ENCODE measurements at places on chromosomes 2 and 18. TPM values are rescaled to one million over a fixed set of nuclear protein-coding genes. Genes with fewer than 3 reads are reported as not detected.

SSB gene
- 141 TPM for total RNA-seq

DUSP2 gene
- total RNA-seq, result 1.4 TPM

- DNase-seq, result peak; percentile 56
Measured at GRCh38 chr2:213119061-213119809, 32.2 kb downstream of the IKZF2 start.

DNA sequence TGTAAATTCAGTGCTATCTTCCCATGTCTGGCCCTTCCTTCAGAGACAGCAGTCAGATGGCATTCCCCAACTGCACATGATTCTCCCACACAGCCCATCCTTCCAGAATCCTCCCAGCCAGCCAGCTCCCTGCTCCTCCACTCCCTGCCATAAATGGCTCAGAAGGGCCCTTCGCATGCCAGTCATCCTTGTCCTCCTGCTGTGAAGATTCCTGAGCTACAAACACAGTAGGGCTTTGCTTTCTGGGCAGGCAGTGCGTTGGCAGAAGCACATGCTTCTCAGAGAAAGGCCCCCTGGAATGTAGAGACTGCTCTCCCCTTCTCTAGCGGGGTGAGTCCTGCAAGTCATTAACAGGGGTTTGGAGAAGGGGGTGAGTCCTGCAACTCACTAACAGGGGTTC lies 71.9 kb downstream of the TEX51 start:
- DNase-seq, result no peak

DNA sequence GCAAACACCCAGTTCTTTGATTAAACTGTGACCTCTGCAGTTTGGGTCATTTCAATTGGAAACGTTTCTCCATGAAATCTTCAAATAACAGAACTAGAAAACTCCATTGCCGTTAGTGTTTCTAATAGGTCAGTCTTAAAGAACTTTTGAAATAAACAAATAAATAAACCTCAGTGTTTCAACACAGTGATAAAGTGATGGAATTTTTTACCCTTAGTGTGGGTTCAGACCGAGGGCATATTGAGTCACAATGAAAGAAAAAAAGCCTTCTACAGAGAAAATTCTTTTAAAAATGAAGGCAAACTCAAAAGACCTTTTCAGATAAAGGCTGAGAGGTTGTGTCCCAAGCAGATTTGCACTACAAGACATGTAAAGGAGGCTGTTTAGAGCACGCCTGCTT lies 149.6 kb downstream of the NCKAP5 start:
- DNase-seq, result no peak

GRCh38 chr2:182240862-182241371 lies 185.9 kb downstream of the PDE1A start:
- peak; percentile 41 for DNase-seq

DNA sequence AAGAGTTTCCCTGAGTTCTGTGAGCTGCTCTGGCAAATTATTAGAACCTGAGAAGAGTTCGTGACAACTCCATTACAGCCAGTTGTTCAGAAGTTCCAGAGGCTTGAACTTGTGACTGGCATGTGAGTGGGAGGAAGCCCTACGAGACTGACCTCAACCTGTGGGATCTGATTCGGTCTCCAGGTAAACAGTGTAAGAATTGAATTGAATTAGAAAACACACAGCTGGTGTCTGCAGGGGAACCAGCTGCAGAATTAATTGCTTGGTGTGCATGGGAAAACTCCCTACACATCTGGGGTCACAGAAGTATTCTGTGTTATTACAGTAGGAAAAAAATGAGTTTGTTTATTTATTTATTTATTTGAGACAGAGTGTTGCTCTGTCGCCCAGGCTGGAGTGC lies 14.0 kb upstream of the ITSN2 start:
- DNase-seq, result no peak

- DNase-seq, result no peak
Measured at GRCh38 chr2:120450196-120450820, 104.4 kb downstream of the INHBB start.

- DNase-seq, result no peak
Measured at GRCh38 chr2:181776336-181776735, 96.0 kb upstream of the NEUROD1 start.

DNA sequence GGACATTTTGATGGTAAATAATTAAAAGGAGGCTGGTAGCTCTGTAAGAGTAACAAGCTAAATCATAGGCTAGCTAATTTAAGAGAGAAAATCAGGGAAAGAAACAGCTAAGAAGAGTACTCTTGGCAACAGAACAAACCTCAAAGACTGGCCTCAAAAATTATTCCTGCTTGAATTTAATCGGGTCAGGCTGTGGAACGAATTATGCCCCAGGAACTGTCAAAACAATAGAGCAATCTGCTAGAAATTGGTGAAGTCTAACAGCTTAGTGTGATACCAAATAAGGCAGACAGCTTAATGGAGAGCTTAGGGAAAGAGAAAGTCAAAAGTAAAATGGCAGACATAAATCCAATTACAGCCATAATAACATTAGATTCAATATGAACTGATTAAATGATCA lies 215.7 kb downstream of the MREG start:
- peak; percentile 59 for DNase-seq

GRCh38 chr18:45728336-45729010 lies 4.5 kb downstream of the SLC14A1 start:
- DNase-seq, result peak; percentile 92
